ENCODE measurements at places on chromosomes 1 and 21.

GRCh38 chr1:229822026-229822425 is 196.0 kb downstream of the URB2 start:
- DNase-seq = no peak

GRCh38 chr1:19009882-19010321 is 53.4 kb upstream of the IFFO2 start:
- DNase-seq = peak; percentile 86

DNA sequence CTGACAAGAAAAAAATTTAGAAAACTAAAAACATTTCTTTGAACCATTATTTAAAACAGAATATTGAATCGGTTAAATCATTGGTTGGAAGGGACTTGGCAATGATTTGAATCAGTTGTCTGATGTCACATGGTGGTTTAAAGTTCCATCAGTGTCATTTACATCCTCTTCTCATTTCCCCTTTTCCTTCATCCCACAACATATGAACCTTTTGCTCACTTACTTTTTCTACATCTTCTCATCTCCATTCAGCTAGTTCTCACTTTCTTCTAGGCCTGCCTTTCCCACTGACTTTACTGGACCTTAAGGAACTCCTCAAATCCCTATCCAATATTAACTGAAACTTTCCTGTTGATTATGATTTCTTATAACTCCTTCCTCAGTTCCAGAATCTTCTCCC is 58.5 kb downstream of the PHACTR4 start:
- no peak for DNase-seq

DNA sequence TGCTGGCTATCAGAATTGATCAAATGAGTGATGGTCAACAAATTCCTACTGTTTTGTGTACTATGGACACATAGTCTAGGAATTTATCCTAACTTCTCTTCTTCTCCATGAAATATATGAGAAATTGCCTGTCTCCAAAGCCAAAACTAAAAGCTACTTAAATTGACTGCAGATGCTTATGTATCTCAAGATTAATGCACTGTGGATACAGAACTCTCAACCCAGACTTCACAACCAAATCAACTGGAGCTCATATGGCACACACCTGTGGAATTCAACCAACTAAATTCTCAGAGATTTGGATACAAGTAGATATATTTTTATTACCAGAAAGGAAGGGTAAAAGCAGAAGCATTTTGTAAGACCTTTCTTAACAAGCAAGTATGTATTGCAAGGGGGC is 566.1 kb downstream of the LTN1 start:
- no peak for DNase-seq

DNA sequence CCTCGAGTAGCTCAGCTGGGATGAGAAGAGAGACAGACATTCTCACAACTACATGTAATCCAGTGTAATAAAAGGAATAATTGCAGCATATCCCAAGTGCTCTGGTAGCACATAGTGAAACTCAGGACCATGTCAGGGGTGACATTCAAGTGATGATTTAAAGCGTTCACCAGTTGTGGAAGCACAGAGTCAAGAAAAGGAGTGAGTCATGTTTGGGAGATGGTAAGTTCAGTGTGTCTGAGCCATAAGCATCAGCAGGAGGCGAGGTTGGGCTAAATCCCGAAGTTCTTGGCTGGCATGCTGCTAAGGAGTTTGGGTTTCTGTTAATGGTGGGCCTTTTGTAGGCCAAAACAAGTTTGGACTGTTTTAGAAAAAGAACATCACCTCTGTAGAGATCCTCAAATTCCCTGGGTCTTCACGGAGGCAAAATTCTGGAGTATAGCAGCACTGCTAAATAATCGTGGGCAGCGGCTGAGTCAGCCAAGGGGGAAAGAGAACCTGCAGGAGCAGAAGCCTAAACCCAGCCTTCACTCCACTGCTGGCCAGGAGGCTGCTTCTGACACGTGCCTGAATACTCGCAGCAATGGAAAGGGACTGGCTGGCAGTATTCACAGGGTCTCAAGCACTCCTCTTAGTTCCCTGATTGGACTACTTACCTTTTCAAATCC is 7.2 kb upstream of the NHLH1 start:
- DNase-seq = no peak

DNA sequence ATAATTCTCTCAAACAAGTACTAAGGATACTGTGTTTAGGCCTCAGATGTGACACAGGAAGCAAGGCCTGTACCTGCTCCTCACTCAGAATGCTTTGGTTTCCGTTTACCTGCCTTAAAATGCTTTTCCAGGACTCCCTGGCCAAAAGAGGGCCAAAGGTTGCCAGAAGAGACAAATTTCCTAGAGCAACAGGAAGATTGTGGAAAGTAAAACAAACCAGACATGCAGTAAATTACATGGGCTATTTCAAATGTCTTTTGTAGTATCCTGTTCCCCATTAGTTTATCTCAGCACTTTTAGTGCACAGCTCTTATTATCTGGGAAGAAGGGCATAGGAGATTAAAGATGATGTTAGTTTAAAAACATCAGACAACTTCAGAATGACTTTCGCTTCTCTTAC is 280.0 kb downstream of the NFIA start:
- DNase-seq = no peak
